ENCODE measurements at places on chromosomes 5 and 9.

DNA sequence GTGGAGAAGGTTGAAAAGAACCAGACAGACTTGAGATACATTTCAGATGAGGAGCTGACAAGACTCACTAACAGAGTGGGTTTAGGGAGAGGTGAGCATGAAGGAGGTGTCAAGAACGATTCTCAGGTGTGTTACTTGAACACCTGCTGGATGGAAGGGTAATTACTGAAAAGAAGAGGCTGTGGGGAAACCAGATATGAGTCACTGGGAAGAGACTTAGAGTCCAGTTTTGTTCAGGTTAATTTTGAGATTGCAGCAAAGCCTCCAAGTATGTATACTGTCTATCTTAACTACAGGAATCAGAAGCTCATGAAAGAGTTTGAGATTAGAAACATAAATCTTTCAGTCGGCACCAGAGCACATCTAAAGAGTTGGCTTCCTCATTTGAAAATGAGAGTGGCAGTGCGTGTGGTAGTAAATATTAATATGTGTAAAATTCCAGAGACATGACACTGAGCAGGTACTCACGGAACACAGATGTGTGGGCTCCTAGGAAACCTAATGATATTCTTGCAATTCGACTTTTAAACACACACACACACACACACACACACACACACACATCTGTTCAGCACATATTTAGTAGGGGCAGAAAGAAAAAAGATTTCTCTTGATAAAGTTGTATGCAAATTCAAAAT lies 197.1 kb downstream of the CDH18 start:
- no peak for DNase-seq

DNA sequence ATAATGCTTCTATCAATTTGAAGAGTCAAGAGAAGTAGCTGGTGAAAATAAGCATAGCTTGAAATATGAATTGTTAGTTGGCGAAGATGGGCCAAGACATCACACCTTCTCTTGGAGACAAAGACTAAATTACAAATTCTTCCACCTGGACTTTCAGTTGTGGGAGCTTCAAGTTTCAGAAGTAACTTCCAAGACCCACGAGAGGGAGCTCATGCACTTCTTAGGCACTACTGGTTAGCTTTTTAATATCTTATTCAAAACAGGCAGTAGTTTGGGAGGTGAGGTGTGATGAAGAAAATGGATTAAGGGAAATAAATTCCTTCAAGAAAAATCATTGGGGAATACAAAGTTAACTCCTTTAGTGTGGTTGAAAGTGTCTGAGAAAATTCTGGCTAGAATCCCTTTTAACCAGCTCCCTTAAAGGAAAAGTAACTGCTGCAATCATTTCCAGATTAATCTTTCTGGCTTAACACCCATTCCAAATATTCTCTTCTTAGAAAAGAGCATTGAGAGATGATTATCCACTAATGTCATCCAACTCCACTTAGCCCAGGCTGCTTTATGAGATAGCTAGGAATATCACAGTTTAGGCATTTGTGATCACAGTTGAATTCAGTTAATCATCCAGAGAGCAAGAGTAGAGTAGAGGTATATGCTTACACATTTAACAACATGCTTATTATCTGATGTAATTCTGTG lies 139.5 kb upstream of the DMRTA1 start:
- peak; percentile 8 for DNase-seq

DNA sequence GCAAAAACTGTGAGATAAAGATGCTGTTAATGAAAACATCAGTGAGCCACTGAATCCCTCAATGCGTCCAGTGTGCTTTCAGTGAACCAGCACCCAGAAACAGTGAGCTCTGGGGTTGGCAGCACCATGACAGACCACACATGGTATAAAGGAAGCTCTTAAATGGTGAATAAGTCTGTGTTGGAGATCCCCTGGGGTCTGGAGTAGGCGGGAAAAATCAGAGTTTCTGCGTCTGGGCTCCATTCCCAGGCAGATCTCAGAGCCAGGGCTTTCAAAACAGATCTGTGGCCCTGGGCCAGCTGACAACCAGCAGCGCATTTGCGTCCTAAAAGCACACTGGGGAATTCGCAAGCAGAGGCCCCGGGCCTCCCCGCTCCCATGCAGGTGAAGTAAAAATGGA lies 233.5 kb downstream of the FRMD3 start:
- DNase-seq: no peak

GRCh38 chr5:116652196-116652729 lies 77.6 kb upstream of the SEMA6A start:
- DNase-seq: no peak

GRCh38 chr5:83787631-83788030 lies 67.0 kb upstream of the HAPLN1 start:
- no peak for DNase-seq

GRCh38 chr5:9438596-9439354 lies 107.1 kb downstream of the SEMA5A start:
- DNase-seq: no peak

DNA sequence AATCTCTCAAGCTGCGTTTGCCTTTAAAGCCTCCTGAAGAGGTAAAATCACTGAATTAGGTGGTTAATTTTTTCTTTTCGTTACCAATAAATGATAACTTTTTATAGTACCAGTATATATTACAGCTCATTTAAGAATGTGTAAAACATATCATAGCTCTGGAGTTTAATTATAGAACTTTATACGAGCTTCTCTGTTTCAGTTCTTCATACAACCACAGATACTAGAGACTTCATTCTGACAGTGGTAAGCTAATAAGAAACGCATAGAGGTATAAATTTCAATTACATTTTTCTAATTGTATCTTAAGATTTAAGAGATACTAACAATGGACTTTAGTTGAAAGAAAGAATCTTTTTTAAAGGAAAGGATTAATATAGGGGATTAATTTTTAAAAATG lies 73.9 kb downstream of the PBX3 start:
- no peak for DNase-seq

GRCh38 chr9:37027582-37028419 lies 6.3 kb downstream of the PAX5 start:
- peak; percentile 75 for DNase-seq

- DNase-seq: no peak
Observed at GRCh38 chr5:57931807-57932206, 449.2 kb upstream of the ACTBL2 start.

DNA sequence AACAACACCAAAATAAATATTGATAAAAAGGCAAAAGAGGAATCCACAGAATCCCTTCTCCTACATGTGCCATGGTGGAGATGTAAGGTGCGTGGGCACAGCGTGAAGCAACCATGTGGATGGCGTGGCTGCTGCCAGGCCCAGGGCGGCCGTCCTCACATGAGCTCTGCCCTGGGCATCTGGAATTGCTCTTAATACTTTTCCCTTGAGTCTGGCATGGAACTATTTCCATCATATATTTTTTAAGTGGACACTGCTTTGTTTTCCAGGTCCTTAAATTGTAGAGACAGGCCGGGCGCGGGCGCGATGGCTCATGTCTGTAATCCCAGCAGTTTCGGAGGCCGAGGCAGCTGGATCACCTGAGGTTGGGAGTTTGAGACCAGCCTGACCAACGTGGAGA lies 349.3 kb downstream of the IRX1 start:
- no peak for DNase-seq

DNA sequence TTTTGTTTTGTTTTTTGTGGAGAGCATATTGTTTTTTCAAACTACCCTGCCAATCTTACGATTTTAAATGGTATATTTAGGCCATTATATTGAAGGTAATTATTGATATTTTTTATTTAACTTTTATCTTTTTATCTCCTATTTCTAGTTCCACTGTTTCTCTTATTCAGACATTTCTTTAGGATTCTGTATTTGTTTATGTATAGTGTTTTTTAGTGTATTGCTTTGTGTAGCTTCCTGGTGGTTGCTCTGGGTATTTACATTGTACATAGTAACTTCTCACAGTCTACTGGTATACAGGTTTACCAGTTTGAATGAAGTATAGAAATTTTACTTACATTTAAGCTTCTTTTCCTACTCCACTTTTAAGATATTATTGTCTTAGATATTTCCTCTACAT lies 63.2 kb downstream of the ERCC6L2 start:
- DNase-seq: no peak

DNA sequence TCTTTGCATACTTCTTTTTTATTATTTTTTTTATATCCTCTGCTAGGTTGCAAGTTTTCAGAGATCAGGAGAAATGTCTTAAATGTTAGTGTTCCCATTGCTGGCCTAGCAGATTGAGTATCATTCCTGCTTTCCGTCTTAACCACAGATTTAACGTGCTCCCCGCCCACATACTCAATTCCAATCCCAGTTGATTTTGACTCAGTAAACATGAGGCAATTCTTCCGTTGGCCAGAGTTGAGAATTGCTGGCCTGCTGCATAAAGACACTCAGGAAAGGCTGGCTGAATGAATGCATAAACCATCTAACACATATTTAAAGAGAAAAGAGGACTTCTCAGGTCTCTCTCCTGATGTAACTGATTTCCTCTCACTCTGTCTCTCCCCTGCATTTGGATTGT lies 46.8 kb upstream of the PLPP6 start:
- no peak for DNase-seq

DNA sequence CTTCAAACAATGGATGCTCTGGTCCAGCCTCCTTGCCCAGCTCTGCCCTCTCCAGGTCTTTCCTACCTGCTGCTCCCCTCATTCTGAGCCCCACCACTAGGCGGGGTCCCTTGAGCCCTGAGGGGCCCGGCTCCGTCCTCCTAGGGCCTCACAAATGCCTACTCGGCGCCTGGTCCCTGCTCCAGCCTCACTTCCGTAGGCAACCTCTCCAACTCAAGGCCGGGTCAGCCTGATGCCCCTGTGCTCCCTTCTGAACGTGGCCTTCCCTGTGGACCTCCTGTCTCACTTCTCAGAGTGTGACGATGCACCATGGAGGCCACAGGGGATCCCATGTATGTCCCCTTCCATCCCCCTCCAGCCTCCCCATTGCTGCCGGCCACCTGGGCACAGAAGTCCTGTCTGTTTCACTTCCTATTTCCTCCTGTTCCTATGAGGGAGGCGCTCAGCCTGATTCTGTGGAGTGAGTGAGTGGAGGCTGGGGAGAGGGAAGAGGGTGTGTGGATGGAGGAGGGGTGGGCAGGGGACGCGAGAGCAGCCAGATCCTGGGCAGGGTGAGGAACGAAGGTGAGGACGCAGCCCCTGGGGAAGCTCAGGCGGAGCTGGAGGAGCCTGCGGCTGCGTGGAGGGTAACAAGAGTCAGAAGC lies 127.2 kb upstream of the FAM120A start:
- no peak for DNase-seq

GRCh38 chr5:83767409-83767992 lies 46.8 kb upstream of the HAPLN1 start:
- DNase-seq: no peak

- no peak for DNase-seq
Observed at GRCh38 chr9:120626512-120626911, 46.5 kb upstream of the CDK5RAP2 start.

DNA sequence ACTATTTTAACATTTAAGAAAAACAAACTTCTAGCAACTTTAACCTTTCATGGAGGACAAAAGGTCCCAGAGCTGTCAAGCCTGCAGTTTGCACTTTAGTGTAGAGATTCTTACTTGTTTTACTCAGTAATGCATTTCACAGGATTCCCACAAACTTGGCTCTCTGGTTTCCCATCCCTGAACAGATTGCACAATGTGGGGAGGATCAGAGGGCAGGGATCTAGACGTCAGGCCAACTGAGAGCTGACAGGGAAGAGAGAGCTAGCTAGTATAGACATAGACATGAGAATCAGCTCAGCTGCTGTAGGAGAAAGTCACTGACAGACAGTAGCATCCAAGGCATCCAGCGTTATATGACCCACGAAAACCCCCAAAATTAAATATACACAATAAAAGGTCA lies 20.9 kb upstream of the BNIP1 start:
- DNase-seq: no peak

DNA sequence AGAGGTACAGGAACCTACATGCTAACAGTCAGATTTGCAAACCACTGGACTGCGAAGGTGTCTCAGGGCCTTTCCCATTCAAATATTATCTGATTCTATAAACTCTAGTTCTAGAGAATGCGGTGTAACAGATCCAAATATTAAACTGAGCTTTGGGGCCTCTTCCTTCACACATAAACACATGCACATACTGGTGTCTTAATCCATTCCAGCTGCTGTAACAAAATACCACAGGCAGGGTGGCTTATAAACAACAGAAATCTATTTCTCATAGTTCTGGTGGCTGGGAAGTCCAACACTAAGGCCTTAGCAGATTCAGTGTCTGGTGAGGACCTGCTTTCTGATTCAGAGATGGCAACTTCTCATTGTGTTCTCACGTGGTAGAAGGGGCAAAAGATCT lies 30.2 kb downstream of the RETREG1 start:
- no peak for DNase-seq

GRCh38 chr9:68495247-68495646 lies 45.4 kb downstream of the TMEM252 start:
- no peak for DNase-seq

GRCh38 chr9:131959056-131959455 lies 120.6 kb downstream of the MED27 start:
- no peak for DNase-seq

DNA sequence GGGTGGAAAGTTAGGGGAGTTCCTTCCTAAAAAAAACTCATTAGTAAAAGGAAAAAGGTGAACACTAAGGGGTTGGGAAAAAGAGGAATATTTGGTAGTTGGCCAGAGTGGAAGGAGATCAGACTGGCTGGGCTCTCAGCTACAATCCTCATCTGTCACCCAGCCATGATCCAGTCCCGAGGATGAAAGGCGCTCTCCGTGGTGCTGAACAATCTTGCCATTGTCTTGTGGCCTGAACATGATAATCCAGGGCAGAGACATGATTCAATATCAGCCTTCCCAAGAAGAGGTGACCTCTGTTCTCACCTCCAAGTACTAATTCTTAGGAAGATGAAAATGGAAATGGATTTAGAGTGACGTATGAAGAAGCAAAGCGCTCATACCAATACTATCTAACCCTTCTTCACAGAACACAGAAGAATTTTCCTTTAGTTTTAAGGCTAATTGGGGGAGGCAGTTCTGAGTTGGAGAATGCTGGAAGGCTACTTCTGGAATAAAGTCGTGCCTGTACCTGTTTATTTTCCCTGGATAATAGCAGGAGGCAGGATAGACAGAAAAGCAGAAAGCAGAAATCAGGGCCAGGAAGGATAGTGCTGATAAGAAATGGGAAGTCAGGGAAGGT lies 36.6 kb upstream of the MYORG start:
- DNase-seq: no peak

DNA sequence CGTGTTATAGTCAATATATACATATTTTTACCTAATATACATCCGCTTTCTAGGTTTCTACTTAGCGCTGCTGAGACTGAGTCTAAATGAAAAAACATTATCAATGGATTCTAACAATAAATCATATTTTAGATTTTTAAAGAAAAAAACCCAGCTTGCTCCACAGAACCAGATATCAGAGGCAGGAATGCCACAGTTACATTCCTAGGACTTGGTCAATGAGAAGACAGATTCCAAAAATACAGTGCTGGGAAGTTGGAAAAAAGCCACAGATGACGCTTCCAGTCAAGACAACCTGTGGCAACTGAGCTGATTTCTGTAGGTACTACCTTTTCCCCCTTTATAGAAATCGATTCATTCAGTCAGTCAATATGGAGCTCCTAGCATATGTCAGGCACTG lies 577 bp upstream of the CCDC112 start:
- no peak for DNase-seq

All from pulmonary artery endothelial cell (primary cell).